Ovary (tissue), 10 donors: ENCODE measurements at places on chromosomes 13 and 19.

DNA sequence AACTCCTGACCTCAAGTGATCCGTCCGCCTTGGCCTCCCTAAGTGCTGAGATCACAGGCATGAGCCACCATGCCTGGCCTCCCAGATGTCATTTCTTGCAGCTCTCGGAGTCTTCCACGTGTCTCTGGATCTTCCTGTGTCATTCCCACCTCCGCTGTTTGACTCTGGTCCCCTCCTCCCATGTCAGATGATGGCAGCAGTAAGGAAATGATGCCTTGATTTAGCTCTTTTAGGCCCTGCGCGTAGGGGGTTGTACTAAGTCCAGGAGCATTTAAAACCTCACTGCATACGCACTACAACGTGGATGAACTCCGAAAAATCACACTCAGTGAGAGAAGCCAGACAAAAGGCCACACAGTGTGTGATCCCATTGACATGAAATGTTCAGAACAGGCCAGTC lies 113.1 kb downstream of the GNG7 start:
- no peak for DNase-seq

DNA sequence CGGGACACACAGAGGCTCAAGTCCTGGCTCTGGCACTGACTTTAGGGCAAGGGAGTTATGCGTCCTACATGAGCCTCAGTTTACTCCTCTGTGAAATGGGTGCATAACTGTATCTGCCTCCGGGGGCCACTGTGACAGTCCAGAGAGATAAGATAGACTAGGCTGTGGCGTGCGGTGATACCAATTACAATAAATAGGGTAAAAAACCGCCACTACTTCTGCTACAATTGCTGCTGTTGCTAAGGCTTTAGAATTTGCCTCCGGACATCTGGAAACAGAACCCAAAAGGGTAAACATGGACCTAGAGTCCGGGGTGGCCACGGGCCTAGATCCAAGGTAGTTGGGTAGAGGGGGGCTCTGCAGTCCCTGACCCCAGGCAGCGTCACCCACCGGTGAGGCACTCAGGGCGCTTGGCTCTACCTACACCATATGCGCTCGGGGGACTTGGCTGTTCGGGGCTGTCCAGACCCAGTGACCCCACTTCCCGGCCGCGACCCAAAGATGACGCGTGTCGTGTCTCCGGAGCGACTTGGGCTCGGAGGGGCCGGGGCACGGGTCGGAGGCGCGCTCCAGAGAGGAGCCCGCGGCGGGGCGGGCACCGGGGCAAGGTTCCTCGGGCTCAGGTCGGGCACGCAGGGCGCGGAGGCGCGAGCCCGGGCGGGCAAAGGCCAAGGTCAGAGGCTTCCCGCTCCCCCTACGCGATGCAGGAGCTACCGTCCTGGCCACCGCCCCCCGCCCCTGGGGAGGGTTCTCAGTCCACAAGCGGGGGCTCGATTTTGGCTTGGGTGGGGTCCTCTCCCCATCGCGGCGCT lies 1.1 kb downstream of the INSR start:
- peak; percentile 57 for DNase-seq

- peak; percentile 58 for DNase-seq
These were observed 2.5 kb downstream of the KDM4B start for GRCh38 chr19:4971424-4971793.

DNA sequence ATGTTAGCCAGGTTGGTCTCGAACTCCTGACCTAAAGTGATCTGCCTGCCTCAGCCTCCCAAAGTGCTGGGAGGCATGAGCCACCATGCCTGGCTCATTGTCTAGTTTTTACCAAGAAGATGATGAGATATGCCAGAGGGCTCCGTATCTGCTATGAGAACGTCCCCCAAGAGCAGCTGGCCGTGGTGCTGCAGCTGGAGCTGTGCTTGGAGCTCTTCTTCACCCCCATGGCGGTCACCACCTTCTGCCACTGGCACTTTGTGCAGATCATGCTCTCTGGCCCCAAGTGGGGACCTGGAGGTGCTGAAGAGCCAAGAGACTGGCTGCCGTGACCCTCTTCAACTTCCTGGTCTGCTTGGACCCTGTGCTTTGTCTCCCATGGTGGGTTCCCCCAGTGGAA lies 36.8 kb downstream of the GPR42 start:
- DNase-seq, result no peak

DNA sequence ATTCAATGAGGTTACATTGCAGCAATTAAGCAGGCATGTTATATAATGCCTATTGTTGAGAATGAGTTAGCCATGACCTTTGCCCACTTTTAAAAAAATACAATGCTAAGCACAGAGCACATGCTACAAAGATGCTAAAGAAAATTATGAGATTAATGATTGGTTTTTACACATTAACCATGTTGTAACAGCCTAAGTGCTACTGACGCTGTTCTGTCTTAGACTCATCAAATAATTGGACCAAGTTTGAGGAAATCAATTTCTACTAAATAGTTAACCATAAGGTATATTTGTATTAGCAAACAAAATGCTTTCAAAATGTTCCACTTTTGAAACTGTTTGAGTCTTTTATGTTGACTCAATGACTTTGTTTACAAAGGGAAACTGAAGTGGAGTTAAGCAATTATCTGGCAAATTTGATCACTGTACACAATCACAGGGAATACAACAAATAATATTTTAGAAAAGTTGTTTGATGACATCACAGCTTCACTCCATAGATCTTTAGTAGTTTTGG lies 14.3 kb downstream of the MIR17HG start:
- no peak for DNase-seq

- no peak for DNase-seq
These were observed 2.1 kb downstream of the RNF225 start for GRCh38 chr19:58397533-58398037.

DNA sequence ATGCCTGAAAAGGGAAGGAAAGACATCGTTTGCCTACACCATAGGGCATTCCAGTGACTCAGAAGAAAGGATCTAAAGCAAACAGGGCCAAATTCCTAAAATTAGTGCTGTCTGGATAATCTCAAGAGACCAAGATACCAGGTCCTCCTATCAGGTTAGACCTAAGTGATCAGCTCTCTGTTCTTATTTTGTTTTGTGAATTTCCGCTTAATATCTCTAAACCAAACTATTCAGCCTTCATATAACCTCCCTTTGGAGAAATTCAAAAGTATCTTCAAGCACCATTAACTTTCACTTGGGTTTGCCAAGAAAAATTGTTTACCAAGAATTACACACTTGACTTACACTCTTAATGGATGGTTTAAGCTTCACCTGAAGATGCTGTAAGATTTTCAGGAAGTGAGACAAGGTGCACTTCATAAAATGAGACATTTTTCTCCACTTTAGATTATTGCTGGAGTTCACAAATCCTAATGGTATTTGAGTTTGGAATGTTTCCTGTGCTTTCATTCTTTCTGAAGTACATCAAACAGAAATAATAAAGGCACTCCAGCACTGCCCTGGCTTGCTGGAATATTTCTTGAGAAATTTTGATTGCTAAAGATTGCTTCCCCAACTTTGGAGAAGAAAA lies 376.1 kb downstream of the LMO7 start:
- no peak for DNase-seq

GRCh38 chr19:3536429-3537100 lies 2.4 kb upstream of the TEKTIP1 start:
- DNase-seq, result peak; percentile 71

GRCh38 chr19:31214086-31214485 lies 135.2 kb downstream of the TSHZ3 start:
- DNase-seq, result no peak

GRCh38 chr19:1244693-1245451 lies 3.3 kb downstream of the ATP5F1D start:
- peak; percentile 52 for DNase-seq

DNA sequence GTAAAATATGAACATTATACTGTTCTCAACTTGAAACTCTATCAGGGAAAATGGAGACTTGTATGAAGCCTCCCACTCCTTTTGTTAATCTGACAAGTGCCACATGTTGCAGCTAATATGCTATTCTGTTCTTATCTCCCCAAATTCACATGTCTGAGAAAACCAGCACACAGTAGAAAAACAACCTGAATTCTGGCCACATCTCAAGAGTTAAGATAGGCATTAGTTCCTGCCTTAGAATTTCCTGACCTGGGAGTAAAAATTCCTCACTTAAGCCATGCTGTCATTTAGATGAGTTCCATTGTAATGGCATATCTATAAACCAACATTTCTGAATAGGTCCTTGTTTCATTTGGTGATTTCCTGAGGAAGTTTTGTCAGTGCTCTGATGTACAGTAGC lies 1098.5 kb downstream of the EFNB2 start:
- no peak for DNase-seq

GRCh38 chr19:5324947-5325346 lies 15.7 kb downstream of the PTPRS start:
- no peak for DNase-seq

GRCh38 chr13:95418946-95419345 lies 117.7 kb upstream of the ABCC4 start:
- DNase-seq, result no peak

GRCh38 chr19:2813235-2814160 lies 6.2 kb upstream of the ZNF554 start:
- DNase-seq, result no peak

- no peak for DNase-seq
These were observed 2.5 kb downstream of the CFD start for GRCh38 chr19:861756-862580.

DNA sequence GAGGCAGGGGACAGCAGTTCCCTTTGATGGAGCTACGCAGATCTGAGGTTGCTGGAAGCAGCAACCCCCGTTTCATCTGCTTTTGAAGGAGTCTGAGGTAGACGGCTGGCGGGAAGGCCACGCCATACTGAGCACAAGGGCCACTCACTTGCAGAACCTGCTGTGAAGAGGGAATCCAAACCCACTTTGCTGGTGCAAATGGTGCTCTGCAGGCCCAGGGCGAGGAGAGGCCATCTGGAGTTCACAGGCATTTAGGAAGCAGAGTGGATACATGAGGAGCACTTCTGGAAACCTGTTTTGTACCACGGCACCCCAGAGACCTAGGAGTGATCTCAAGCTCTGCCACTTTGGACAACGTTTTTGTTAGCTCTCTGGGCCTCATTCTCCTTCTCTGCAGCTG lies 227.8 kb downstream of the UQCRFS1 start:
- DNase-seq, result no peak

- DNase-seq, result no peak
These were observed 4.1 kb downstream of the KATNAL1 start for GRCh38 chr13:30303269-30303668.

GRCh38 chr13:91126806-91127205 lies 220.7 kb upstream of the MIR17HG start:
- DNase-seq, result no peak

GRCh38 chr19:1773184-1773583 lies 19.9 kb downstream of the ONECUT3 start:
- no peak for DNase-seq

GRCh38 chr19:52138278-52138982 lies 1.3 kb downstream of the ZNF616 start:
- peak; percentile 47 for DNase-seq

DNA sequence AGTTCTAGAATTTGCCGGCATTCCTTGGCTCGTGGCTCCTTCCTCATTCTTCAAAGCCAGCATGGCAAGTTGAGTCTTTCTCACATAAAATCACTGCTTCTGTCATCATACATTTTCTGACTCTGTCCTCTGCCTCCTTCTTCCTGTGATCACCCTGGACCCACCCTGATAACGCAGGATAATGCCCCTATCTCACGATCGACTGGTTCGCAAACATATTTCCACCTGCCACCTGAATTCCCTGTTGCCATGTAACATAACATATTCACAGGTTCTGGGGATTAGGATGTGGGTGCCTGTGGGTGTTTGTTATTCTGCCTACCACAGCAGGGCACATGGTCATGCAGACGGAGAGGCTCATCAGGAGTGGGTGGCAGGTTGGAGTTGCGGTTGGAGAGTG lies 177.7 kb downstream of the NHLRC3 start:
- DNase-seq, result no peak

DNA sequence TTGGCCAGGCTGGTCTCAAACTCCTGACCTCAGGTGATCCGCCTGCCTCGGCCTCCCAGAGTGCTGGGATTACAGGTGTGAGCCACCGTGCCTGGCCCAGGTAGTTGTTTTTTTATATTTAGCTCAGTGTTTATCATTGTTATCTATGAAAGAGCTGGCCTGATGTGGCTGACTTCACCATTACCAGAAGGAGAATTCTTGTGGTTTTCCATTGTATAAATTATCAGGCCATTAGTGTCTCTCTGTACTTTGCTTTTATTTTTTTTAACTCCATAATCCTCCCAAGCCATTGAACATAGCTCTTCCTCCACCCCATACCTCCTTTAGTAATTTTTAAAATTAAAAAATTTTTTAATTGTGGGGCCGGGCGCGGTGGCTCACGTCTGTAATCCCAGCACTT lies 24.2 kb downstream of the CERS4 start:
- DNase-seq, result no peak

DNA sequence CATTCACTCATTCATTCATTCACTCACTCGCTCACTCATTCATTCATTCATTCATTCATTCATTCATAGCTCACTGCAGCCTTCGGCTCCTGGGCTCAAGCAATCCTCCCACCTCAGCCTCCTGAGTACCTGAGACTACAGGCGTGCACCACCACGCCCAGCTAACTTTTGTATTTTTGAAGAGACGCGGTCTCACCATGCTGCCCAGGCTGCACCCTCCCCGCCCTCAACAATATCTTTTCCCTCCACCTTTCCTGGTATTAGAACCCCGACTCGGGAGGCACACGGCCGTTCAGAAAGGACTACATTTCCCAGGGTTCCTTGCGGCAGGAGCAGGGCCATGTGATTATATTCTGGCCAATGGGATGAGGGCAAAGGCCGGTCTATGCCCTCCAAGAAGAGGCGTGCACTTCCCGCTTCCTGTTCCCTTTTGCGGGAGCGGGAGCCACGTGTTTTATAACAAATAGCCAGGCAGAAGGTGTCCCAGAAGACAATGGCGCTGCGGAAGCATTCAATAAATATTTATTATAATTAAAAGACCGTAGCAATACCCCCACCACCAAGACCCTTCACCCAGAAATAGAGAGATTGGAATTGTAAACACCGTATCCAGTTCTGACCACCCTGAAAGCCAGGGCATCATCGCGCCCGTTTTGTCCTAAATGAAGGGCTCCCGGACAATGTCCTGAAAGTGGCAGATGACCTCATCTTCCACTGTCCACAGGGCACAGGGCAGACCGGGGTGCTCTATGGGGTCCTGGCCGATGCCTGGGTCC lies 15.9 kb downstream of the TICAM1 start:
- DNase-seq, result peak; percentile 85

- DNase-seq, result no peak
These were observed 5.0 kb upstream of the BICRA start for GRCh38 chr19:47603706-47604565.

DNA sequence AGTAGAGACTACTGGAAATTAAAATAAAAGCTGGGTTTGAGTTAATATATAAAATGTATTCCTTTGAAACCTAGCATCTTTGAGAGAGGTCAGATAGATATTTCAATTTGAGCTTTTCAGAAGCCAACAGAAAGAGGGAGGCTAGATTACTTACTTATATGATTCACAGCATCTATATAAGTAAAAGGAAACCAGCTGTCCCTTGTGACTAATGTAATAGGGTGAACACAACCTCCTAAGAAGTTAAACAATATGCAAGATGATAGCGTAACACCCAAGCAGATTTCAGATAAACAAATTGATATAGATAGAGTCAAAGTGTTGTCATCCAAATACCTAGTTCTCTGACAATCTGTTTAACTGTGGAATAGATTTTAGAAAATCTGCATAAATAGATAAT lies 393.5 kb upstream of the GPC6 start:
- DNase-seq, result no peak
